ENCODE measurements at places on chromosomes 4 and X.

DNA sequence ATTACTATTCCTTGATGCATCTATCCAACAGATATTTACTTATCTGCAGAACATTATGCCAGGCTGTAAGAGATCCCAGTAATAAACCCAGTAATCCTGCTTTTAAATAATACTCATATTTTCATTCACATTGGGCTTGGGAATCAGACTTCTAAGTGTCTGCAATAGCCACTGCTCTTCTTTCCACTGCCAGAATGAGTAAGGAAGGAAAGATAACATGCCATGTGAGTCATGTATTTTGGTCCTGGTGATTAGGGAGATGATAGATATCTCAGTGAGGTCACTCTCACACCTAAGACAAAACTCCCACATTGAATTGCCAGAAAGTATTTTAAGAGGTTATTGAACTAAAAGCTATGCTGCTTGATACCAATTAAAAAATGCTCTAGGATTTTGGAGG lies 13.9 kb upstream of the HEPH start:
- no peak for DNase-seq

DNA sequence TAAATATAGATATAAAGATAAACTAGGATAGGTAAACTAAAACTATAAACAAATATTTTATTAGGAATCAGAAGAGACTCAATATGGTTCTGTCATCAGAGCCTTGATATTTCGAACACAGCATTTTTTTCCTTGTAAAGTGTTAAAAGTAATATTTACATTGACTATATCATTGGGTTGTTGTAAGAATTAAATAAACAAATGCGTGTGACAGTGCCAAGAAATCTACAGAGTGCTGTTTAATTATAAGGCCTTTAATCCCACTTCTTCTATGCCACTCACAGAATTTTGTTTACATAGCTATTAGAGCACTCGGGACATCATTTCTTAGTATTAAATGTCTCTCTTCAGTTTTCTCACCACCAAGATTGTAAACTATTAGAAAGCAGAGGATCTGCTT lies 807.4 kb downstream of the FSTL5 start:
- DNase-seq = no peak

GRCh38 chr4:53676402-53676871 lies 85.2 kb upstream of the LNX1 start:
- no peak for DNase-seq

DNA sequence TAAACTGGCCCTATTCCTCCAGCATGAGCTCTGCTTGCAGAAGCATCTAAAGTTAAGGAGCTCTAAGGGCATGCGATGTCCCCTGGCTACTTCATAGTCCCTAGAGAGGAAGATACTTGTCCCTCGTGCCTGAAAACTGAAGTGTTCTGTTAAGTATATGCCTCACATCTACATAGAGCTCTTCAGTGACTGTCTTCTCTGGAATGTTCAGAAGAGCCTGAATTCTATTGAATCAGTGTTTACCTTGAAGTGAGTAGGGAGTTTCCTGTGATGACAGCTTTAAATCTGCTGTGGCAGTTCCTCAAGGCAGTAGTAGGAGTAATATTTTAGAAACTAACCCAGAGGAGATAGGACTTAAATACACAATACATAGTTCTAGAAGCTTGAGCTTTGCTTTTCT lies 111.2 kb downstream of the ZNF518B start:
- no peak for DNase-seq

DNA sequence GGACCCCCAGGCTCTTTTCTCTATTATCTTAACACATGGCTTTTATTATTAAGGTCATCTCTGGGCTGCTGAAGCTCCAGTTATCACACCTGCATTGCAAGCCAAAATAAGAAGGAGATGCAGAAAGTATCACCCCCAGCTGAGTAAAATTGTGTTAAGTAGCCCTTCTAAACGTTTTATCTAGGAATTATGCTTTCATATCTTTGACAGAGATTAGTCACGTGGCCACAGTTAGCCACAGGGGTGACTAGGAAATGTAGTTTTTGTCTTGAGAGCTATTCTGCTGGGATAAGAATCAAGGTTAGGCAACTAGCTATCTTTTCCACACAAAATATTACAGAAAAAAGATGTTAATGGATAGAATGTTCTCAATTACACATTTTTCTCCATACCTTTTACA lies 102.1 kb downstream of the ANXA3 start:
- DNase-seq = no peak

DNA sequence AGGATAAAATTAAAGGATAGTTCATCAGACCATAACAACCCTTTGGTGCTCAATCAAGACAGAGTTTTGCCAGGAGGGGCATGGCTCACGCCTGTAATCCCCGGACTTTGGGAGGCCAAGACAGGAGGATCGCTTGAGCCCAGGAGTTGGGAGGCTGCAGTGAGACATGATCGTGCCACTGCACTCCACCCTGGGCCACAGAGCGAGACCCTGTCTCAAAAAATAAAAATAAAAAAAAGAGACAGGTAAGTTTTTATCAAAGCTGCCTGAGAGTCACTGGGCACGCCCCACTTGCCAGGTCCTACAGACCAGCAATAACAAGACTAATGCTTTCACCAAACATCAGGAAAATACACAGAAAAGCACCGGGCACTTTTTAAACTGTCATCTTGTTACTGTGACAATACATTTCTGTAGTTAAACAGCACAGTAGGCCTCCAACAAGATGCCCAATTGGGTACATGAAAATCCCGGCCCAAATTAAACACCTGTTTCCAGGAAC lies 765 bp downstream of the CFAP97 start:
- no peak for DNase-seq

GRCh38 chrX:18997916-18998315 lies 14.0 kb upstream of the PHKA2 start:
- DNase-seq = no peak

GRCh38 chr4:174663216-174663615 lies 140.9 kb upstream of the HPGD start:
- DNase-seq = no peak

DNA sequence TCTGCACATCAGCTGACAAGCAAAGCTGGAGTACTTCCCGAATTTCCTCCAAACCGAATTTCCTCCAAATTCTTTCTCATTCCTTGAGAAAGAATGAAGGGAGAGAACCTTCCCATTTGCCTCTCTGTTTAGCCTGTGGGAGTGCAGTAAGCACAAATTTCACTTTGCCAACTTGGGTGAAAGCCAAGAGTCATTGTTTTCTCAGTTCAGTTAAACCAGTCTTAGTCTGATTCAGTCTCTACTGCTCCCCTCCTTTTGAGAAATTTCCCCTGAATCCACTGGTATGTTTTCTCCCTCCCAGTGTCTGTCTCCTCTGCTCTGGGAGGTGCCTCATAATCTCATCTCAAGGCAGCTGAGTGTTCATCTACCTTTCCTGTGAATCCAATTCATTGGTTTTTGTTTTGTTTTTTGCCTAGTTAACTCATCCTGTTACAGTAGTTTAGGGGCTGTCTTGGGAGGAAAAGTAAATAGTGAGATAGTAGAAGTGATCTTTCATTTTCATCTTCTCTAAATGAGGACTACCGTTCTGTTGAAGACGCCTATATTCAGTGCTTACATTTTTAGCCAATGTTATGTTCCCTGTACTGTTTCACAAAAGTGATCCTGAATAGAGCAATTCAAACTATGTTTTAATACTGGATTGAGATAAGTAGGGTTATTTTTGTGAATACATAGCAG lies 49.0 kb downstream of the SYTL5 start:
- DNase-seq = no peak

GRCh38 chr4:169791527-169792156 lies 33.9 kb upstream of the HPF1 start:
- DNase-seq = no peak

GRCh38 chr4:700587-701264 lies 4.9 kb upstream of the PCGF3 start:
- DNase-seq = no peak

DNA sequence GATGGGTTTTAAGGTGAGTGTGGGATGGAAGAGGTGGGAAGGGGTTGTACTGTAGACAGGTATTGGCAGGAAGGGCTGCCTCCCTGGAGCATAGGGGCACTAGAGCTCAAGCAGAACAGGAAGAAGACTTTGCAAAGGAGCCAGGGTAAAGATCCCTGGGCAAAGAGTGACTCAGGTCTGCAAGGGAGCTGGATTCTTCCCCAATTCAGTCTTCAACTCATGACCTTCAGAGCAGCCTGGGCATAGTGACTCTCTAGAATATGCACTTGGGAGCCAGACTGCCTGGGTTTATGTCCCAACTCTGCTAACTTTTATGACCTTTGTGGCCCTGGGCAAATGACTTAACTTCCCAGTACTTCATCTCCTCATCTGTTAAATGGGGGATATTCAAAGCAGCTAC lies 4.0 kb downstream of the LONRF3 start:
- no peak for DNase-seq

DNA sequence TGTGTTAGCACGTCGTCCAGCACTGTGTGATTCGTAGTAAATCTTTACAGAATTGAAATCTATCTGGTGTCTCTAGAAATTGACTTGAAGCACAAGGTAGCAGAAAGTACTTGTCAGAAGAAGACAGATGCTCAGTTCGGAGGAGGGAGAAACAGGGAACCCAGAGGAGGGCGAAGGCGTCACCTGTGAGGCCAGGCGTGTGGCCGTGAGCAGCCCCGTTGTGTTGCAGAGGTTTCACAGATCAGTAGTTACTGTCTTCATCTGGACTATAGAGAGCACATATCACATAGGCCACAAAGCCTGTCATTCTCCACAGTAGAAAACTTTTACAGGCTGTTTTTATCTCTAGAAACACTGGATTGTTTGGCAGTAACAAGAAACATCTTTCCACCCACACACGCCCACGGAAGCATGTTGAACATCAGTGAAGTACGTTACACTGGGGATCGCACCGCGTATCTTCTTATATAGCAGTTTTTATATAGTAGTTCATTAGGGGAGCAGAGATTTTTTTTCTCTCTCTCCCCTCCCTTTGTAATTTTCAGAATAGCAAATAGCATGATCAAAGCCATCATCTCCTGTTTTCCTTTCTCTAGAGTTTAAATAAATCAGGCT lies 48.1 kb upstream of the TLR3 start:
- DNase-seq = no peak

- peak; percentile 51 for DNase-seq
Measured at GRCh38 chrX:132217203-132218073, 1.8 kb downstream of the RAP2C start.

DNA sequence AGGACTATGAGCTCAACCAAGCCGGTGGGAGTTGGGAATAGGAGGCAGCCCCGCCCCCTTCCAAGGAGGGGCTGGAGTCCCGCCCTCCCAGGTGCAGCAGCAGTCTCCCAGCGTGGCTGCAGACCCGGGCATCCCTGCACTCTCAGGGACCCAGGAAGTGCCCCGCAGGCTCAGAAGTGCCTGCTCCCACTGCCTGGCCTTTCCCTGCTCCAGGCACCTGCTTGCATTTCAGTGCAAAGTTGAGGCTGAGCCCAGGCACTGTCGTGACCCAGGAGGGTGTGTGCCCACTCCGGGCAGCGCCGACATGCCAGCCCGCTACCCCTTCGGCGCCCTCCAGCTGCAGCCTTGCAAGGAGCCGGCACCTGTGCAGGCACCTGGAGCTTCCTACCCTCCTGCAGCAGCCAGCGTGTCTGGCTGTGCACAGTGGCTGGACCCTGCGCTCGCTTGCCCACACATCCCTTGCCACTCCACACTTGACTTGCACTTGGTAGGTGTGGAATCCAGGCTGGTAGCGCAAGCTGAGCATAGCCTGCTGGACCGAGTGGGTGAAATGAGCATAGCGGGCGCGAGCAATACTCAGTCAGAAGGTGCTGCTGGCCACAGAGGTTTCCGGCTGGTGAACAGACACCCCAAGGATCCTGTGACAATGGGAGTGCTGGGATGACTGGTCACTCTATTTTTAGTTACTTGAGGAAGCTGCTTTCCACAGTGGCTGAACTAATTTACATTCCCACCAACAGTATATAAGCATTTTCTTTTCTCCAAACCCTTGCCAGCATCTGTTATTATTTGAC lies 236.3 kb downstream of the PCDH10 start:
- no peak for DNase-seq

GRCh38 chr4:134531013-134531412 lies 329.4 kb upstream of the PABPC4L start:
- DNase-seq = no peak

- DNase-seq = no peak
Measured at GRCh38 chr4:41104155-41104554, 110.2 kb downstream of the APBB2 start.

- DNase-seq = no peak
Measured at GRCh38 chrX:150371877-150372276, 8.8 kb downstream of the MAMLD1 start.

DNA sequence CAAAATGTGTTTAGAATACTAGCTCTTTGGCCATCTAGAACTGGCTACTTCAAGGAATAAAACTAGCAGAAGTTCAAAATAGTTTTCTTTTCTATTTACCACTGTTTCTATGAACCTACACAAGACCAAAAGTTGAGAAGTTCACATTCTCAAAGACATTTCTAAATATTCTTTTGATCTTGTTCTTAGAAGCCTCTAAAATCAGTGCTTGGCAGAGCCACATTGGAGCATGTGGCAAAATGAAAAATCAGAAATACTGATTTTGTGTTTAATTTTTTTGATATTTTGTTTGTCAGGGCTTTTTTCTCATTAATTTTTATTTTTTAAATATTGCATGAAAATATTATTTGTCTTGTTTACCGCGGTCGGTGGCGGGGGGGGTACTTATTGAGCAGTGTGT lies 853.8 kb upstream of the INTU start:
- no peak for DNase-seq

DNA sequence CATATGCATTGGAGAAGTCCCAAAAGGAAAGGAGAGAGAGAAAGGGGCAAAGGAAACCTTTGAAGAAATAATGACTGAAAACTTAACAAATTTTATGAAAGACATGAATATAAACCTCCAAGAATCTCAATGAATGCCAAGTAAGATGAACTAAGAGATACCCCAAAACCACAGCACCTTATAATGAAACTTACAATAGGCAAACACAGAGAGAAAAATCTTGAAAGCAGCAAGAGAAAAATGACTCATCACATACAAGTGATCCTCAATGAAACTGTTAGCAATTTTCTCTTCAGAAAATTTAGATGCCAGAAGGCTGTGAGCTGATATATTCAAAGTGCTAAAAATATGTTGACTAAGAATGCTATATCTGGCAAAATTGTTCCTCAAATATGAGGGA lies 10.1 kb downstream of the SMIM10L2A start:
- no peak for DNase-seq

DNA sequence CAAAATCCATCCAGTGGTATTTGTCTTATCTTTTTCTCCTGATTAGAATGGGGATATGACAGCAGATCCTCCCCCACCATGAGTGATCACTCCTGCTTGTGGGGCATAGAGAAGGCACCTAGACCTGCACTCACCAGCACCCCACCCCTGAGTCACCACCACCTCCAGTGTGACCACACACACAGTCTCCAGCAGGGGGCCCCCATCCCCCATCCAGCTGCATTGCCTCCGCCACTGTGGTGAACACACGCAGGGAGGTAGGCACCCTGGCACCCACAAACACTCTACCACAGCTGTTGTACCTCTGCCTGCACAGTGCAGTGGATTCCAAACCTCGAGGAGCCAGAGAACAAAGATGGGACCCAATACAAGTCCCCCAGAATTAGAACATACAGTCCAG lies 9.0 kb upstream of the MAGEA8 start:
- DNase-seq = peak; percentile 31

DNA sequence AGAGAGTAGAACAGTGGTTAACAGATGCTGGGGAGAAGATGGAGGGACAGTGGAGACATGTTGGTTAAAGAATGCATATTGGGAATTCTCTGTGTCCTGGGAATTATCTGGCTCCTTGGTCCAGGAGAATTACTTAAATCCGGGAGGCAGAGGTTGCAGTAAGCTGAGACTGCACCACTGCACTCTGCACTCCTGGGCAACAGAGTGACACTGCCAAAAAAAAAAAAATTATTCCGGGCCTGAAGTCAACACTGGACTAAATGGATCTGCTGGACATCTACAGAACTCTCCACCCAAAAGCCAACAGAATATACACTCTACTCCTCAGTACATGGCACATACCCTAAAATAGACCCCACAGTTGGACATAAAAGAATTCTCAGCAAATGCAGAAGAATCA lies 400.0 kb upstream of the CXorf51B start:
- DNase-seq = no peak

Data from activated CD4-positive, alpha-beta T cell treated with anti-CD3 and anti-CD28 coated beads, Interleukin-2, amount 50 U/mL, for 24 hours (primary cell).